Mucosa of descending colon (tissue), 3 donors: ENCODE measurements at places on chromosomes 4 and X. TPM values are rescaled to one million over a fixed set of nuclear protein-coding genes. Genes with fewer than 3 reads are reported as not detected.

GRCh38 chrX:44723426-44723825 lies 120.4 kb upstream of the DUSP21 start:
- DNase-seq: no peak

GRCh38 chrX:119084766-119085165 lies 12.0 kb downstream of the CT47C1 start:
- no peak for DNase-seq

GRCh38 chr4:164783976-164784375 lies 30.0 kb downstream of the SMIM31 start:
- no peak for DNase-seq

NLRP2B gene
- total RNA-seq: 0.16 TPM
